T-cell (primary cell): ENCODE measurements at places on chromosomes 12 and 14. TPM values are rescaled to one million over a fixed set of nuclear protein-coding genes. Genes with fewer than 3 reads are reported as not detected.

The MLXIP gene
- 97.3 TPM for total RNA-seq

The CAPZA3 gene
- total RNA-seq, result not detected

The TRIAP1 gene
- total RNA-seq, result 15.9 TPM

The UNG gene
- 16.8 TPM for total RNA-seq

The PIGH gene
- 28.7 TPM for total RNA-seq

The GTF2H3 gene
- total RNA-seq, result 24.9 TPM

The RIMBP2 gene
- 0.38 TPM for total RNA-seq

The SDR9C7 gene
- total RNA-seq, result not detected

The SIX6 gene
- not detected for total RNA-seq

The PPP1R1A gene
- not detected for total RNA-seq

The TDP1 gene
- total RNA-seq, result 42.8 TPM

The TAS2R30 gene
- total RNA-seq, result 3.2 TPM

The KRT73 gene
- 37.9 TPM for total RNA-seq

The B4GALNT1 gene
- total RNA-seq, result not detected

The LBHD2 gene
- not detected for total RNA-seq

The PSMD9 gene
- total RNA-seq, result 48.1 TPM

The LALBA gene
- not detected for total RNA-seq

The KLRG1 gene
- total RNA-seq, result 28.0 TPM

The PKP2 gene
- total RNA-seq, result 1.3 TPM

The LUM gene
- 0.61 TPM for total RNA-seq

The KRT85 gene
- not detected for total RNA-seq

The TPPP2 gene
- total RNA-seq, result not detected

The TCL1A gene
- 2.6 TPM for total RNA-seq

The KRT75 gene
- not detected for total RNA-seq

The GLRX5 gene
- total RNA-seq, result 16.0 TPM

The RASSF8 gene
- total RNA-seq, result 0.50 TPM

The SLC16A7 gene
- total RNA-seq, result 47.1 TPM

The MORN3 gene
- total RNA-seq, result 8.3 TPM

The OTX2 gene
- not detected for total RNA-seq

The BCL11B gene
- 196 TPM for total RNA-seq

The OR6J1 gene
- not detected for total RNA-seq

The STAC3 gene
- total RNA-seq, result 2.8 TPM

The NYNRIN gene
- total RNA-seq, result 0.51 TPM

The CCDC197 gene
- total RNA-seq, result not detected

The CATSPERB gene
- total RNA-seq, result 6.2 TPM

The CLEC4A gene
- total RNA-seq, result 1.3 TPM

The AJUBA gene
- 2.4 TPM for total RNA-seq

The ANHX gene
- total RNA-seq, result not detected
